ENCODE measurements at places on chromosomes 1 and 21.

- DNase-seq = no peak
These were observed 226.6 kb downstream of the RERE start for GRCh38 chr1:8590721-8591351.

DNA sequence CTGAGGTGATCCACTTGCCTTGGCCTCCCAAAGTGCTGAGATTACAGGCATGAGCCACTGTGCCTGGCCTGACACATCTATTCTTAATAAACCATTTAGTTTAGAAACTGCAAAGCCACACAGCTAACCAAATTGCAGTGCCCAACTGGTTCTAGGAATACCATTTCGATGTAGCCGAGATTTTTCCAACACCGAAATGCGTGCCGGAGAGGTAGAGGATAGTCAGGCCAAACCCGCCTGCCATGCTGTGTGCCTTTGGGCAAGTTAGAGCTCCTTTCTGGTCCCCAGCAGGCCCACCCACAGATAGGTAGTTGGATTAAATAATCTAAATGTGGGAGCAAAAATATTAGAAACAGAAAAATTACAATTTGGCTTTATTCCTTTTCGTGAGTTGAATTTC lies 254.4 kb downstream of the FOXD2 start:
- DNase-seq = no peak

DNA sequence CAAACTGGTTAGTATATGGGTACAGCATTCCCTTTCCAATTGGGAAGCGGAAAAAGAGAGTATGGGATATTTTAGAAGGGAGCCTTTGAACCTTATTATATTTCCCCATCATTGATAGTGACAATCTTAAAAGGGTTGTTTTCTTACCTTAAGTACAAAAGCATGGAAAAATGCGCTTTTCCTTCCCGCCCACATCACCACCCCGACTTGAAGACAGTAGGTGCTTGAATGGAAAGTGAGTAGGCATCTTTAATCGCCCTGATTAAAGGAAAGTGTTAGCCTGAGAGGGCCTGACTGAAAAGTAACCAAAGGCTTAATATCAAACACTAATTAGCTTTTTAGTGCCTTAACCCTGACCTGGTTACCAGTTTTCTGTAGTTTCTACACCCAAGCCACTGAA lies 15.4 kb downstream of the GGPS1 start:
- no peak for DNase-seq

DNA sequence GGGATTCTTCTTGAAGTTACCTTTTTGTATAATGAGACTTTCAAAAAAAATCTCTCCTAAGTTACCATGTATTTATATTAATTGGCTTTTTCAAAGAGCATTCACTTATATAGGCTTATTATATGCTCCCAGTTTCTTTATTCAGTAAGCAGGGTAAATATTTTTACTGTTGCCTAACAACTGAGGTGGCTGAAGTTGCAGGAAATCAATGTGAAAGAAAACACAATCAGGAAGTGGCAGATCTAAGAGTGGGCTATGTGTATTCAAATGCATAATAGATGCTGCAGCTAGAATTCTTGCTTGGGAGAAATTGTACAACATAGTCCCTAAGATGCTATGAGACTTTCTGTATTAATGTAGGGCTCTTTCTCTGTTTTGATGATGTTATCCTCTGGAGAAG lies 606.9 kb downstream of the NUF2 start:
- DNase-seq = no peak

DNA sequence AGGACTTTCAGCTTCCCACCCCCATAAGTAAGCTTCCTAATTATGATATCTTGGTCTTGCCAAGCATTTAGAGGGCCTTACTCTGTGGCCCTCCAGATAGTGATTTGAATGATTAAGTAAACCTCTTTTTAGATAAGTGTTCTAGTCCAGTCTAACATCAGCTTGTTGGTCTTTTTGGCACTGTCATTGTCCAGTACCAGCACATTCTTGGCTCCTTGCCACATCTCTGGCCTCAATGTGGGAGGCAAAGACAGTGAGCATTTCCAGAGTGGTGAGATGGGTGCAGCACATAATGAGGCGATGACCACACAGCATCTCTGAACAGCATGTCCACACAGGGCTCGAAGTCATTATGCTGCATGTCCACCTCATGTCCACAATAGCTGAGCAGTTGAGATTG lies 6.1 kb downstream of the CAPZA1 start:
- DNase-seq = no peak

- DNase-seq = no peak
These were observed 29.4 kb downstream of the PSMG1 start for GRCh38 chr21:39153842-39154241.

DNA sequence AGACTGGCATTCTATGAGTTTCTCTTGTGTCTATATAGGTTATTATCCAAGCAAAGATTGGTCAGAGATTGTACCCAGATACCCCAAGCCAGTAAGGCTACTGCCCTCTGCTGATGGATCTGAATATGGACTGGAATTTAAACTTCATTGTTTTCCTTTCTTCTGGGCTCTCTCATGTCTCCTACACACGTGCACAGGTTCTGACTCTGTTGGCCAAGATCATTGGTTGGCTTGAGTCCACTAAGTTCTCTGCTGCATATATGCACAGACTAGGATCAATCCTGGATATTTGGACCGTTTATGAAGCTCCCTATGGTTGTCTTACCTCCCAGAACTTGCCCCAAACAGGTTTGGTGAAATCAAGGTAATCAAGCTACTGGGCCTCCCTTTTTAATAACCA lies 69.7 kb downstream of the CC2D1B start:
- no peak for DNase-seq

DNA sequence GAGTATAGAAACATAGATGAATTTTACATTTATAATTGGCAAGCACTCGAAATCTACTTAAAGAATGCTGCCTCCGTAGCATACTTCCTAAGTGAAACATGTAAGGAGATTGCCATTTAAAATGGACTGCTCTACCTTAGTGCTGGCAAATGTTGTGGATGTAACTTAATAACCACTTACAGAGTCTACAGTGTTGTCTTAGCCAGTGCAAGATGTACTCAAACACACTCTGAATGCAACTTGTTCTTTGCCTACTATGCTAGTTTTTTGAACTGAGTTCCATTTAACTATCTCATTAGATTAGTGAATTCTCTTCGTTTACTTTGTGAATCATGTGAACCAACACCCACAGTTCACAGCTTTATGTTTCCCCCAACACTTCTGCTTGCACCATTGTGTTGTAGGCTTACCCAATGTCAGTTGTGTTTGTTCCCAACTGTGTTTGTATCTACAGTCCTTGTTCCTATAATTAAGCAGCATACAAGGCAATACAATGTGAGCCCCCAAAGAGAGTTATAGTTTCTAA lies 345.5 kb upstream of the LYPLAL1 start:
- DNase-seq = no peak

GRCh38 chr1:56432166-56432971 lies 147.0 kb downstream of the PLPP3 start:
- DNase-seq = no peak

DNA sequence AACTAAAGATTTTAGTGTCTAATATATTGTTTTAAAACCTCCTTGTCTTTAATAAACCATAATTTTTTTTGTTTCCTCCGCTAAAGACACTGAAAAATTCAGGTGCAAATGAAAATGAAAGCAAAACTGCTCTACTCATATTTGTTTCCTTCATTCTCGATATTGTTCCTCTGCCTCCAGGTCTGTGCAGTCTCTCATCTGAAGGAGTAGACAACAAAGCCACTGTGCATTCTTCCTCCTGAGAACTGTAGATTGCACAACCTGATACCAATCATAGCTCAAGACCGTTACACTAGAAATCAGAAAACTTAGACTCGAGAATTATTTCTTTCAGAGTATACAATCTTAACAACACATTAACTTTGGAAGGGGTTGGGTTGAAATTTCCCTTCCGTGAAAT lies 373.1 kb upstream of the CXADR start:
- no peak for DNase-seq

GRCh38 chr1:13701271-13701640 lies 1.3 kb downstream of the PRDM2 start:
- DNase-seq = no peak

GRCh38 chr1:212597487-212597886 lies 11.1 kb upstream of the ATF3 start:
- no peak for DNase-seq

- DNase-seq = no peak
These were observed 12.2 kb downstream of the SLC35F3 start for GRCh38 chr1:233916706-233917105.

GRCh38 chr1:95117207-95118066 lies at the start of gene TLCD4:
TLCD4 (plus strand) TSS chr1:95117355; CDS start chr1:95143902, 26,547 bp downstream.
- DNase-seq = no peak

Measured in stimulated activated CD8-positive, alpha-beta memory T cell treated with anti-CD3 and anti-CD28 coated beads, Interleukin-7, amount 100 ng/mL, for 48 hours (primary cell).